ENCODE measurements at places on chromosomes 2 and 18.

GRCh38 chr2:238493880-238494572 lies 67.3 kb downstream of the ASB1 start:
- DNase-seq: no peak

- no peak for DNase-seq
Observed at GRCh38 chr18:77119101-77119850, 13.3 kb downstream of the MBP start.

GRCh38 chr2:96391153-96391827 lies 55.7 kb downstream of the NCAPH start:
- DNase-seq: no peak

- DNase-seq: no peak
Observed at GRCh38 chr2:181250691-181251090, 206.5 kb upstream of the ITGA4 start.

- no peak for DNase-seq
Observed at GRCh38 chr2:169050476-169051240, 18.7 kb upstream of the DHRS9 start.

Data from LNCaP clone FGC (cell line).